ENCODE measurements at places on chromosomes 6 and 20. TPM values are rescaled to one million over a fixed set of nuclear protein-coding genes. Genes with fewer than 3 reads are reported as not detected.

GRCh38 chr20:61601361-61601760 lies 349.3 kb downstream of the CDH4 start:
- H3K4me1 ChIP-seq, result no peaks in the 10 kb centered on the region
- H3K27ac ChIP-seq, result no peak overlapping the region
- H3K27me3 ChIP-seq, result no peaks in the 10 kb centered on the region
- no peak for DNase-seq

DNA sequence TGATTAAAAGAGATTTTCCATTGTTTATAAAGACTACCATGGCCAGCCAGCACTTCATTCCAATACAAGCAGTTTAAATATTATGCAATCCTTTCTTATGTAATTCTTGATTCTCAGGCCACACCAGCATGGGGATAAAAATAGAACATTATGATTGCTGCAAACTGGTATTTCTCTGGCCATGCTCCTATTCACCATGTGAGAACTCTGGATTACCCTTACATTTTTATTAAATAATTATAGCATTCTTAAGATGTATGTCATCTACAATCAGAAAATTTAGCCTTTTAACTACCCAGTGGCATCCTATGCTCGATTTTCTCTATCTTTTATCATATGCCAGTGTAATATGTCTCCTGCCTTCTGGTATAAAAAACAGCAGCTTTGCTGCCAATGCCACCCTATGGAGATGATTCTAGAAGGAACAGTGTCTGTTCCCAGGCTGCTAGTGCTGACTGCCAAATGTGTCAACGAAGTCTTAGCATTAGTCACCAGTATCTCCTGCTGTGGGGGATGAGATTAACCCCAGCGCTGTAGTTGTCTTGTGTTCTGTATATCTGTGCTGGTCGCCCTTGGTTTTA lies 501.4 kb downstream of the BCKDHB start:
- no peak overlapping the region for H3K27ac ChIP-seq
- no peak for DNase-seq
- no peaks in the 10 kb centered on the region for H3K27me3 ChIP-seq
- H3K36me3 ChIP-seq, result no peaks in the 10 kb centered on the region

DNA sequence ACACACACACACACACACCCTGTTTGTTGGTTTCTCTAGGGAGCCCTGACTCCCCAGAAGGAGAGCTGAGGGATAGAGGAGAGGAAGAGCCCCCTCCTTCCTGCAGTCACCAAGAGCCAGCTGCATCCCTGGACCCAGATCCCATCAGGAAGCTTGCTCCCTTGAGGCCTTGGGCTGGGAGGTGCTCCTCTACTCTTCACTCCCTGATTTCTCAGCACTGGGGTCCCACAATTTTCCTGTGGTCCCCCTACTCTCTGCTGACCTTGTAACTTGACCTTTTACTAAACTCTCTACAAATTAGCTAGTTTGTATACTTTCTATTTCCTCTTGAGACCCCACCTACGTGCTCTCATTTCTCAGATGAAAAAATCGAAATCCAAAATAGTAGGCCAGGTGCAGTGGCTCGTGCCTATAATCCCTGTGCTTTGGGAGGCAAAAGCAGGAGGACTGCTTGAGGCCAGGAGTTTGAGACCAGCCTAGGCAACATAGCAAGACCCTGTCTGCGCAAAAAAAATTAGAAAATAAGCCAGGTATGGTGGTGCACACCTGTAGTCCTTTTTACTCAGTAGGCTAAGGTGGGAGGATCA lies 5.0 kb upstream of the OCSTAMP start:
- H3K27ac ChIP-seq, result no peak overlapping the region
- no peaks in the 10 kb centered on the region for H3K4me1 ChIP-seq
- H3K4me3 ChIP-seq, result no peak overlapping the region
- H3K27me3 ChIP-seq, result no peaks in the 10 kb centered on the region
- H3K36me3 ChIP-seq, result no peaks in the 10 kb centered on the region

- no peak overlapping the region for H3K27ac ChIP-seq
- H3K27me3 ChIP-seq, result no peaks in the 10 kb centered on the region
- no peaks in the 10 kb centered on the region for H3K4me1 ChIP-seq
- DNase-seq, result peak; percentile 7
- no peak overlapping the region for H3K4me3 ChIP-seq
Measured at GRCh38 chr6:165917576-165917975, 250.1 kb downstream of the TBXT start.

Gene WFDC10B
- not detected for total RNA-seq

GRCh38 chr6:27836783-27837624 lies 75.2 kb downstream of the OR2B2 start:
- H3K4me1 ChIP-seq, result peaks cover 5% of the 10 kb centered on the region
- H3K27ac ChIP-seq, result no peak overlapping the region
- no peaks in the 10 kb centered on the region for H3K36me3 ChIP-seq

- no peak overlapping the region for H3K4me3 ChIP-seq
- H3K4me1 ChIP-seq, result no peaks in the 10 kb centered on the region
- H3K36me3 ChIP-seq, result no peaks in the 10 kb centered on the region
- DNase-seq, result no peak
Measured at GRCh38 chr6:26105109-26105730, 18.0 kb downstream of the HFE start.

Gene SLC22A1
- 0.23 TPM for total RNA-seq

DNA sequence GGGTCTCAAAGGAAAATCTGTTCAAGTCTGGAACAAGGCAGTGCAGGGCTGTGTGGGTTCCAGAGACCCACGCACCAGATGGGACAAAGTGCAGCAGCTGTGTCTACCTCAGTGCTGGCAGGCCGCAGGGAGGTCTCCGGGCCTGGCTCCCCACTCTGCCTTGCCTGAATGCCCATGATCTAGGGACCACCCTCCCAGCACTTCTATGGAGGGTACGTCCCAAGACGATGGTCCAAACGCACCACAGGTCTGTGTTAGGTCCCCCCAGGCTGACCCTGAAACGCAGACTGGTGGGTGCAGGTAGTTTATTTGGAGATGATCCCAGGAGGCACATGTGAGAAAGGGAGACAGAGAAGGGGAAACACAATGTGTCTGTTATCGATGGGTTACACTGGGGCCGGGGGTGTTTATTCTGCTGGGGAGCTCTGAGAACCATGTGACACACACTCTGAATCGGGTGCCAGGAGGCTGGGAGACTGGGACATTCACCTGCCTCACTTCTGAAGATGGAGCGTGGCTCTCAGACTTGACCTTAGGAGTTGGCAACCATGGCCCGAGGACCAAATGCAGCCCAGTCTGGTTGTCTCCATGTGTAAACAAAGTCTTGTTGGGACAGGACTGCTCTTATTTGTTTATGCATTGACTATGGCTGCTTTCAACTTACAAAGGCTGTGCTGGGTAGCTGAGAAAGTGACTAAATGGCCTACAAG lies 21.7 kb downstream of the CST9L start:
- no peaks in the 10 kb centered on the region for H3K4me1 ChIP-seq
- no peaks in the 10 kb centered on the region for H3K36me3 ChIP-seq
- no peak overlapping the region for H3K4me3 ChIP-seq

- no peaks in the 10 kb centered on the region for H3K4me1 ChIP-seq
- no peak overlapping the region for H3K4me3 ChIP-seq
- DNase-seq, result no peak
- no peaks in the 10 kb centered on the region for H3K36me3 ChIP-seq
- no peak overlapping the region for H3K27ac ChIP-seq
Measured at GRCh38 chr6:157804448-157805327, 18.4 kb upstream of the SNX9 start.

GRCh38 chr6:156347246-156347645 lies 429.9 kb upstream of the ARID1B start:
- H3K36me3 ChIP-seq, result no peaks in the 10 kb centered on the region
- DNase-seq, result no peak
- H3K27me3 ChIP-seq, result no peaks in the 10 kb centered on the region
- no peak overlapping the region for H3K4me3 ChIP-seq

DNA sequence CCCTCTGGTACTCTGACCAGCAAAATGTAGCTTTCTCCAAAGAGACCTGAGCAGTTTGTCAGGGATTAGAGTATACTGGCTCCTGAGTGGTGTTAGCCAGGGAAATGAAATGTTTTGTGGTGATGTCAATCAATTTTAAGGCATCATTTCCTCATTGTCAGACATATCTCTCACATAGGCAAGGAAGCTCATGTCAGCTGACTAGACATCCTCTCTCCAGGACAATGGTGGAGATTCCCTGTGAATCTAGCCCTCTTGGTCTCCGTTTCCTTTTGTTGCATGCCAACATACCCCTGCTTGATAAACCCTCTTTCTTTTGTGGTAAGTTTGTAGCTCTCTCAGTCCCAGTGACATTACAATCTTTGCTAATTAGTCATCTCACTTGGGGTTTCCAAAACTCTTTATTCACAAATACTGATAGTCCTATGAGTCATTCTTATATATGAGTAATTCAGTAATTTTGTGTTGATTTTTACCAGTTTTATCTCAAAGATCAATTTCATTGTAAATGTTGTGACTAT lies 135.6 kb upstream of the PTPRK start:
- no peaks in the 10 kb centered on the region for H3K36me3 ChIP-seq
- H3K4me1 ChIP-seq, result no peaks in the 10 kb centered on the region
- H3K4me3 ChIP-seq, result no peak overlapping the region
- no peak overlapping the region for H3K27ac ChIP-seq
- no peak for DNase-seq

- H3K4me1 ChIP-seq, result peaks cover 9% of the 10 kb centered on the region
- H3K4me3 ChIP-seq, result no peak overlapping the region
- H3K27me3 ChIP-seq, result no peaks in the 10 kb centered on the region
- DNase-seq, result no peak
Measured at GRCh38 chr6:2956930-2957685, 14.3 kb downstream of the SERPINB6 start.

DNA sequence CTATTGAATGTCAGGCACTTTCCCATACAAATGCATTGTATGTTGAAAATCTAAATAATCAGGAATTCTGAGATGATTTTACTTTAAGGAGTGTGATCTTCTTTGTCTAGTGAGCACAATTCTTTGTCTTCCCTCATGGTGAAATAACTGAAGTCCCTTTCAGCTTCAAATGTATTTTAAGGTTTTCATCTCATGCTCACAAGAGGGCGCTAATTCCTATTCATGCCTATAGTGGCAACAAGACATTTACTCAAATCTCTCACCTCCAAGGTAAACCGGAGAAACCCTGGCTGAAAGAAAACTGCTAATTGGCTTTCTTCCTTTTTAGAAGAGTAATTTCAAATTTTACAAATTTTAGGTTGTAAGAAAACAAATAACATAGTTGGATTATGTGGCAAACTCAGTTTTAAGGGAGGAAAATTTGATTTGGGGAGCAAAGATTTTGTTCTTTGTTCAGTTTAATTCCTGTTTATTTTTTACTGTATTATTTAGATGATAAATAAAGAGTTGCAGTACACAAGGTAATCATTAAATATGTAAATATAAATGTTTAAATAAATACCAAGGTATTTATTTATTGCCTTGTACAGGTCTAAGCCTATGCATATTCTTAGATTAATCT lies 69.1 kb downstream of the SLC35F1 start:
- H3K4me1 ChIP-seq, result no peaks in the 10 kb centered on the region
- no peaks in the 10 kb centered on the region for H3K36me3 ChIP-seq
- no peak overlapping the region for H3K4me3 ChIP-seq
- no peak overlapping the region for H3K27ac ChIP-seq
- H3K27me3 ChIP-seq, result no peaks in the 10 kb centered on the region

Gene IP6K3
- total RNA-seq, result 0.52 TPM

GRCh38 chr6:157019733-157020132 lies 242.6 kb downstream of the ARID1B start:
- DNase-seq, result no peak
- H3K27me3 ChIP-seq, result no peaks in the 10 kb centered on the region
- H3K36me3 ChIP-seq, result no peaks in the 10 kb centered on the region

Gene GATA5
- total RNA-seq, result not detected

DNA sequence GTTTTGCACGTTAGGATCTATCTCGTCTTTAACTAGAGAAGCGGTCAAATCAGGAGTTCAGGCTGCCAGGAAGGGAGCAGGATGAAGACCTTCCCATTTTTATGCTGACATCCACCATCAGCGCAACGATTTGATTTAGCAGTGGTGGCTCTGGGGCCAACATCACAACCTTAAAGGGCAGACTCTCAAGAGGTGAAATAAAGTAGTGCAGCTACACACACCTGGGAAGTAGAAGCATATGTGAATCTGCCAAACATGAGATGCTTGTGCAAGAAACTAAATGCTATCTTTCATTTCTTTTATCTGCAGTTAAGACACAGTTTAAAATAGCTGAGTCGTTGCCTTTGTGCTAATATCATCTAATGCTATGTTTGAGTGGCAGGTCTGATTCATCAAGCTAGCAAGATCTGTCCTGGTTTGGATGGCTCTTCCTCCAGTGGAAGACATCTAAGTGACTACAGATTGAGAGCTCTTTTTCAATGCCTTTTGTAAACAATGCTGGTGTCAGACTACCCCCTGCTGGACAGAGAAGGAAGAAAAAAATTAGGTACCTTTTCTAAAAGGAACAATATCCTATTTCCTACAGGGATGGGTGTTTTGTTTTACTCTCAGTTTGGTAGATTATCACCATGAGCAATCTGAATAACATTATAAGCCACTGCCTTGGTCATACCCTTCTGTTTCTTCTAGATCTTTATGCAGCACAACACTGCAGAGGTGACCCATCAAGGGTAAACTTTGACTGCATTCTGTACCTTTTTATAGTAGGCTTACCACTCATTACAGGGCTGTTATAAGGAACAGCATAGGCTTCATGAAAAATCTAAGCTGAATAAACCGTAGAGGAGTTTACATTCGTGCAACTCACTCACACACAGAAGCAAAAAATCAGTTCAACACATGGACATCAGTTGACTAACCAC lies 171.6 kb upstream of the FBXL4 start:
- no peak for DNase-seq
- H3K27ac ChIP-seq, result no peak overlapping the region
- H3K36me3 ChIP-seq, result no peaks in the 10 kb centered on the region
- H3K27me3 ChIP-seq, result no peaks in the 10 kb centered on the region
- no peaks in the 10 kb centered on the region for H3K4me1 ChIP-seq
